Lung (tissue), 17 donors: ENCODE measurements at places on chromosomes 11 and 22. TPM values are rescaled to one million over a fixed set of nuclear protein-coding genes. Genes with fewer than 3 reads are reported as not detected.

DNA sequence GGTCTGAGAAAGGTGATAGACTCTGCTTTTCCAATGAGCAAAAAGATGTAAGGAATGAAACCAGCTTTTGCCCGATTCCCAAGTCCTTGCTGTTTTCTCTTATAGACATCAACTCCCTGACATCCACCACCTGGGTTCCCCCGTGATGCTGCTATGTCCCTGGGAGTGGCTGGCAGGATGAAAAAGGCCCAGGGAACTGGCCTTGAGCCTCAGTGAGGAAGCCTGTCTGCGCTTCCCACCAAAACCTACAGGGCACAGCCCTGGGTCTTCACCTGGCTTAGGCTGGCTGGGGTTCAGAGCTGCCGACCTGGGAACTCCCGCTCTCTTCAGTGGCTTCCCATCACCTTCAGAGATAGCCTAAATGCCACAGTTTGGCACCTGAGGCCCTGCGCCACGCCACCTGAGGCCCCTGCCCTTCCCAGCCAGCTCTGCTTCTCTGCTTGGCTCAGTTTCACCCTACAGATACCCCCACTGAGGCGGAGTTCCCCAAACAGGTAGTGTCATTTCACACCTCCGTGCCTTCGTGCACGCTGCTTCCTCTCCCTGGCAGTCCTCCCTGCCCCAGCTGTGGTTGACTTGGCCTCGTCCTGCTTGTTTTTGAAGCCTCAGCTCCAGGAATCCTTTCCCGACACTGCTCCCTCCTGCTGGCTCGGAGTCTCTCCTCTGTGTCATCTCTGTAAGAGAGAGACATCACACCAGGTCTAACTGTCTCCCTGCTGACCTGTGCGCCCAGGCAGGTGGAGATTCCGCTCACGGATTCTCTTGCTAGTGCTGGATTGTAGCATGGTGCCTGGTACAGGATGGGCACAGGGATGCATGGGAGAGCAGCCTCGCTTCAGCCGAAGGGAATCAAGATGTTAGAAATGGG is 10.7 kb downstream of the SLC37A2 start:
- DNase-seq: no peak

DNA sequence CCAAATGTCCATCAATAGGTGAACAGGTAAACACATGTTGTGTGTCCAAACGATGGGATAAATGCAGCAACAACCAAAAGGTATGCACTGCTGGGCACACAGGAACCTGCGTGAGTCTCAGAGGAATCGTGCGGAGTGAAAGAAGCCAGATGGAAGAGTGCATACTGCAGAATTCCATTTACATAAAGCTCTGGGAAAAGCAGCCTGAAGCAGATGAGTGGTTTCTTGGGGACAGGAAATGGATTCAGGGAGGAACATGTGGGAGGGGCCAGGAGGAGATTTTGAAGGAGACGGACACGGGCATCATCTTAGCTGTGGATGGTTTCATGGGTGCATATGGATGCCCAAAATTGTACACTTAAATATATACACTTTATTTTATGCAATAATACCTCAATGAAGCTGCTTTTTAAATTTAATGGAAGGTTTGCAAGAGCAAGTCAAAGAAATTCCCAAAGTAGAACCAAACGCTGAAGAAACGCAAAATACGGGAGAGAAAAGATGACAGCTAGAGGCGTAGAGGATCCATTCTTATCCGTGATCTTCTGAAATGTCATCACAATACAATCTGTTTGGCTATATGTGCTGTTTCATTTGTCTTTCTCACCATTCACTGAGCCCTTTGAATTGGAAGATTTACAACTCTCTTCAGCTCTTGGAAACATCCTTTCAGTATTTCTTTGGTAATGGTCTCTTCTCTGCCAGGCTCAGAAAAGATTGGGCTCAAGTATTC is 24.5 kb downstream of the ST14 start:
- peak; percentile 29 for DNase-seq

Gene OR5P2
- total RNA-seq: 17.3 TPM

DNA sequence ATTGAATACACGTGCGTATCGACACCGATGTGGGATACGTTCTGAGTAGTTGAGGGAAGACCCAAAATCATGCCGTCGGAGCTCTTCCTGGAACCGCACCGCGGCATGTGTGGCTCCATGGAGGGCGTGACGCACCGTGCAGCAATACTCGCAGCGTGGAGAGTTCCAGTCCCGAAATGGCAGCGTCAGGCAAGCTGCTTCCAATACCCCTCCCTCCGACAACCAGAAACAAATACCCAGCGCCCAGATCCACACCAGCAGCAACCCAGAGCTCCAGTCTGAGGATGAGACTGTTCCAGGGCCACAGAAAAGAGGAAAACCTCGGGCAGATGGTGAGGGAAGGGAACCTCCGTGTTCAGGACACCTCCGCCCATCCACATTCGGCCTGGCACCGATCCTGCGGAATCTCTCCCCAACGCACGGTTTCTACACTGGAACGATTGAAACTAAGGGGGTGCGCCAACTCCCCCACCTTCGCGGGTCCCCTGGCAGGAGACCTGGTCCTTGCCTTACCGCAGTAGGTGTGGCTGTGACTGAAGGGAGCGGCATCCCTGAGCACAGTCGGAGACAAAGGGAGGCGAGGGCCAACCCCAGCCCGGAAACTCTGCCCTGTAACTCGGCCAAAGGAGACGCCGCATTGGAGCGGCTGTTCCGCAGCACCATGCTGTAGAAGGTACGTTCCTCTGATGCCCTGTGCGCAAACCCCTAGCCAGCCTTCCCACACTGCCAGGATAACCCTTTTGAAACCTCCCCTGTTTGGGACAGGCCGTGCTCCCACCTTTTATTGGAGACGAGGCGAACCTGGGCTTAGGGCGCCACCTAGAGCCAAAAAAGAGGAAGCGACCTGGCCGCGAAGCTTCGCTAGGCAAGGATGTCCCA is 28.2 kb downstream of the DBX1 start:
- DNase-seq: peak; percentile 78

DNA sequence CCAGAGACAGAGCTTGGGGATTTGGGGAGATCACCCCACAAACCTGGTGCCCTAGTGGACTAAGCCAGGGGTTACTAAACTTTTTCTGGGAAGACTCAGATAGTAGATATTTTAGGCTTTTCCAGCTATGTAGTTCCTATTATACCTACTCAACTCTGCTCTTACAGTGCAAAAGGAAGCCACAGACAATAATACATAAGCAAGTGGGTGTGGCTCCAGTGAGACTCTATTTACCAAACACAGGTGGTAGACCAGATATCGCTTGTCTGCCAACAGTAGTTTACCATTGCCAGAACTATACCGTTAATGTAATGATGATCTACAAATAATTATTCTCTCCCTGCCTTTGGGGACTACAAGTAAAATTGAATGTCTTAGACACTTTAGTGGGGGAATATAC is 6.9 kb downstream of the LDHC start:
- no peak for DNase-seq

Gene CLMP
- total RNA-seq: 13.9 TPM

Gene RTN4RL2
- total RNA-seq: 0.31 TPM

- DNase-seq: no peak
Observed at GRCh38 chr11:110526323-110526722, 96.6 kb downstream of the FDX1 start.

DNA sequence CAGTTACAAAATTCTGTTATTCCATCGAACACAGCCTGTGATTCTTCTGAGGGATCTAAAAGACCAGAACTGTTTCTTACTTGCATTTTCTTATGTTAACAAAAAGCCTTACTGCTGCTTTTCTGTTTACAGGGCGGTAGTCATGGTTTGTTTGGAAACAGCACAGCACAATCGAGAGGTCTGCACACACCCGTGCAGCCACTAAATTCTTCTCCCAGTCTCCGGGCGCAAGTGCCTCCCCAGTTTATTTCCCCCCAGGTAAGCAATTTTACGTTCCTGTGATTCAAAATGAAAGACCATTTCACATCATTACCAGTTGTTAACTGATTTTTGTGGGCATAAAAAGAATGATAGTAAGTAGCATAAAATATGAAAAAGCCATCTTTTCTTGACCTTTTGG is 60.8 kb upstream of the ADSL start:
- no peak for DNase-seq

Gene HBE1
- total RNA-seq: 2.1 TPM

- DNase-seq: no peak
Observed at GRCh38 chr22:46833228-46833627, 70.8 kb downstream of the TBC1D22A start.

- DNase-seq: no peak
Observed at GRCh38 chr22:19036523-19037273, 85.5 kb downstream of the DGCR2 start.

DNA sequence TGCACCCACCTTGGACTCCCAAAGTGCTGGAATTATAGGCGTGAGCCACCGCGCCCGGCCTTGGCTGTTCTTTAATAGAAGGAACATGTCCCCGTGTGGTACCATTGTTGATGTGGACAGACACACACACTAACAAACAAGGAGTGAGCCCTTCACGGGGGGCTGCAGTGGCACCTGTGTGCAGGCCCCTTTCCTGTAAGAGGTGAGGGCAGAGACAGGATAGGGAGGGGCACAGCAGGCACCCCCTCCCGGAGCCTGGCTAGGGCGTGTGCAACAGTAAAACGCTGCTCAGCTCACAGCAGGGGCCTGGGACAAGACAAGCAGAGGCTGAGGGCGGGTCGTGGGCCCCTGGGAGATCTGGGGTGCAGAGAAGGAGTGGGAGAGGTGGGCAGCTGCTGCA is 37.8 kb downstream of the GRIK4 start:
- no peak for DNase-seq

DNA sequence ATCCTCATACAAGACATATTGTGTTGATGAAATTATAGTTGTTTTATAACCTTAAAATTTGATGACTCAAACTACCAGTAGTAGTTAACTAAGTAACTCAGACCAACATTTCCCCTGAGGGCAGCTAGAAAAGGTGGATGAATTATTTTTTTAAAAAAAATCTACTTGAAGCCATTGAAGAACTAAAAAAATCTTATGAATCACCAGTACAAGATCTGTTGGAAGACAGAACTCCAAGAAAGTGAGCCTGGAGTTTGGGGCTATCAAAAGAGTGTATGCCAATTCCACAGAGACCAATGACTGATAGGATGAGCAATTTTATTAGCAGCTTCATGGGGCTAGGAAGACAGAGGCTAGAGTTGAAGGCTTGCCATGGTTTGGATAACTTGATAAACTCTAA is 72.4 kb downstream of the CYP2R1 start:
- DNase-seq: no peak
